ENCODE measurements at places on chromosomes 1 and 21.

- DNase-seq = no peak
These were observed 17.6 kb upstream of the FCAMR start for GRCh38 chr1:206987873-206988272.

- DNase-seq = no peak
These were observed 187.3 kb upstream of the GALNT2 start for GRCh38 chr1:229879746-229880145.

DNA sequence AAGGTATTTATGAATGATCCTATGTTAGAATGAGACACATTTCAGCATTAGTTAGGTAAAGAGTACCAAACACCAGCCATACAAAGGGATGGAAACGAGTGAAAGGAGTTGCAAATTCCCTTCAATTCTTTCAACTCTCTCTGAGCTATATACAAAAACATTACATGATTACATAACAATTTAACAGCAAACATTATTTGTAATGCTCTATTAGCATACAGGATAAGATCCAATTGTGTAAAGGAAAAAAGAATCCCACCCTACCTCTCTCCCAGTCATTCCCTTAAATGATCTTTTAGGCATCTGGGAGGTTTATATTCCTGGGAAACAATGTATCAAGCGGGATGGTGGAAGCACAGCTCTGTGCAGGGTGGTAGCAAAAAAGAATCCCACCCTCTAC is 117.9 kb downstream of the RHOU start:
- no peak for DNase-seq

DNA sequence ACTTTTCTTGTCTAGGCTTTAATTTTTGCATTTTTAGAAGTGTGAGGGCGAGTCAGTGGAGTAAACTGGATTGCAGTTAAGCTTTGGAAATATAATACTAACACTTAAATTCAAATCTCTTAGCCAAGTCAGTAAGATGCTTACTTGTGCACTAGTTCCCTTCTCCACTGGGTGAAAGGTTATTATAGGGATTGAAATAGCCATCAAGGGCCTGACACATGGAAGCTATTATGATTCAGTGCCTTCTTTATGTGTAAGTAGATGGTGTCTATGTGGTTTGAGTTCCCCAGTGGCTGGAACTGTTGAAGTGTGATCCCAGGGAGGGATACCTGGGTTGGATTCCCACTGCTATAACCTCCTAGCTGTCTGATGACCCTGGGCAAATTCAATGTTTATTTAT is 24.7 kb upstream of the DMRTA2 start:
- no peak for DNase-seq

- DNase-seq = no peak
These were observed 7.5 kb downstream of the ID3 start for GRCh38 chr1:23551849-23552248.

DNA sequence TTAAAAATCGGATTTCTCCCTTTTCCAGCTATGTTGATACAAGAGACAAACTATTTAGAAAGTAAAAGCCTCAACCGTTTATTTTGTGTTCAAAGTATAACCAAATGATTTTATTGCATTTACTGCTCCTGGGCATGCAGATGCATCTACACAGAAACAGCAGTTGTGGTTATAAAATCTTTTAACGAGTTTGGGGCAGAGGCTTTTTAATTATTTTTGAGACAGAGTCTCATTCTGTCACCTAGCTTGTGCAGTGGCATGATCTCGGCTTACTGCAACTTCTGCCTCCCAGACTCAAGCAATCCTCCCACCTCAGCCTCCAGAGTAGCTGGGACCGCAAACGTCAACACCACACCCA is 33.6 kb downstream of the ZNF496 start:
- DNase-seq = no peak

DNA sequence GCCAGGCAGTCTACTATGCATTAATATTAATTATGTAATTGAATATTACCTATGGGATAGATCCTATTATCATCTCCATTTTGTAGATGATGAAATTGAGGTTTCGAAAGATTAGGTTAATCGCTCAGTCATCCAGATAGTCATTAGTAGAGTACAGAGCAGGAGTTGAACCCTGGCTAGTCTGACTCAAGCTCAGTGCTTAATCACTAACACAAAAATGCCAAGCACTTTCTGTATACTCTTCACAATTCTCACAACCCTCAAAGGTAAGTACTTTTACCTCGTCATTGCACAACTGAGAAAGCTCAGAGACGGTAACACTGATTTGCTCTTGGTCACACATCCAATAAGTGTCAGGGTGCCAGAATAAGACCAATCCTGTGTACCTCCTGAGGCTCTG is 280.2 kb upstream of the PLXNA2 start:
- DNase-seq = no peak

DNA sequence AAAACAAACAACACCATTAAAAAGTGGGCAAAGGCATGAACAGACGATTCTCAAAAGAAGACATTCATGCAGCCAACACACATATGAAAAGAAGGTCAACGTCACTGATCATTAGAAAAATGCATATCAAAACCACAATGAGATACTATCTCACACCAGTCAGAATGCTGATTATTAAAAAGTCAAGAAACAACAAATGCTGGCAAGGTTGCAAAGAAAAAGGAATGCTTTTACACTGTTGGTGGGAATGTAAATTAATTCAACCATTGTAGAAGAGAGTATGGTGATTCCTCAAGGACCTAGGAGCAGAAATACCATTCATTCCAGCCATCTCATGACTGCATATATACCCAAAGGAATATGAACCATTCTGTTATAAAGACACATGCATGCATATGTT is 419.6 kb downstream of the NEGR1 start:
- no peak for DNase-seq

GRCh38 chr21:46219591-46220239 is 8.9 kb downstream of the LSS start:
- DNase-seq = no peak

DNA sequence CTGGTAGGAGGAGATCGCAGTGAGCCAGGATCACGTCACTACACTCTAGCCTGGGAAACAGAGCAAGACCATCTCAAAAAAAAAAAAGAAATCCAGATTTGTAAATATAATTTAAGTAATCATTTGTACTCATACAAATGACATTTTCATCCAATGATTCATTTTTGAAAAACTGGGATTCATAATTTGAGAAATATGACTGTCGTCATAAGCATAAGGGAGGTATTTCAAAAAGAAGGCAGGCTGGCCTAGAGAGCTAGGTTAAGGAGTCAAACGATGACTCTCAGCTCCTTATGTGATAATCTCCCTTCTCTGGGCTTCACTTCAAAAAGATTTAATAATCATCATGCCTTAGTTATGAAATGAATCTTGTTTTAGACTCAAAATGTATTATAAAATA is 2.3 kb downstream of the GART start:
- no peak for DNase-seq
